ENCODE measurements at places on chromosomes 7 and 10.

DNA sequence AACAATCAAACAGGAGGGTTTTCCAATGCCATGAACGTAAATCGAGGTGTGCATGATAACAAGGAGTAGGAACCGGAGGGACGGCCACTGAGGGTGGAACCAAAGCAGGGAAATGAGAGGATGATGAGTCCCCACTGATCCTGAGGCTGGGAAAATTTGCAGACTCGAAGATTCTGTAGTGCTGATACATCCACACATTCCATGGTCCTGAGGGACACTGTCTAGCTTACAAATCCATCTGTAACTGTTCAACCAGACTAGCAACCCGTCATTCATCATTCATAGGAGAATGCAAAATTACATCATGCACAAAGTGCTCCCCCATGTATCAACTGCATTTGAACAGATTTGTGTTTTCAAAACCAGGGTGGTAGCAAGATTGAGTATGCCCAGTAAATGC is 189.7 kb downstream of the PTPRN2 start:
- no peak for DNase-seq

- no peak for DNase-seq
Observed at GRCh38 chr10:29685506-29685905, 50.7 kb upstream of the SVIL start.

- no peak for DNase-seq
Observed at GRCh38 chr10:114872519-114873087, 51.0 kb downstream of the FHIP2A start.

- DNase-seq, result no peak
Observed at GRCh38 chr10:78964274-78964951, 104.4 kb upstream of the ZMIZ1 start.

DNA sequence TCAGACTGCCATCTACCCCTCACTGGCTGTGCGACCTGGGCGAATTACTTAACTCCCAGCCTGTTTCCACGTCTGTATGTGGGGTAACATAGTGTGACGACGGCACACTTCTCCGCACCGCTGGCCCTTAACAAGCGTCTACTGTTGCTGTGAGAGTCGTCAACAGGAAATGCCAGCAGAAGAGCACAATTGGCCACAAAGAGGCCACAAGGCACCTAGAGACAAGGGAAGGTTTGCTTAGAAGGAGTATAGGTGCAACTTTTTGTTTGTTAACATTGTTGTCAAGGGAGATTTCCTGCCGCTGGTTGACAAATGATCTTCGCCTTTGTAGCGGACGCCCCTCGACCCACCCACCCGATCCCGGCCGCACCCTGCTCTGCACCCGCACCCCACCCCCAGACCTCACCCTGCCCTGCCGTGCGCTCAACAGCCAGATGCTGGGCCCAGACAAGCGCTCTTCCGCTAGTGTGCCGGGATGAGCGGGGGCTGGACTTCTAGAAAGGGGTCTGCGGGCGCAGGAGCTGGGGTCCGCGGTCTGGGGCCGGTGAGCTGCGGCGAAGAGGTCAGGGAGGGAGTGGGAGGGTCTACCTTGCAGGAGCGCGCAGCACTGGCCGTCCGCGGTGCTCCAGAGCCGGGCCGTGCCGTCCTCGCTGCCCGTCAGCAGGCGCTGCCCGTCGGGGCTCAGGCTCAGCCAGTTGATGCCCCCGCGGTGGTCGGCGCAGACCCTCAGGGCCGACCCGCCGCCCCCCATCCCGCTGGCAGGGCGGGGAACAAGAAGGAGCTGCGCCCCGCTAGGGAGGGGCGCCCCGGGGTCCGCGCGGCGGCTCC is 785 bp downstream of the WDR86 start:
- no peak for DNase-seq

DNA sequence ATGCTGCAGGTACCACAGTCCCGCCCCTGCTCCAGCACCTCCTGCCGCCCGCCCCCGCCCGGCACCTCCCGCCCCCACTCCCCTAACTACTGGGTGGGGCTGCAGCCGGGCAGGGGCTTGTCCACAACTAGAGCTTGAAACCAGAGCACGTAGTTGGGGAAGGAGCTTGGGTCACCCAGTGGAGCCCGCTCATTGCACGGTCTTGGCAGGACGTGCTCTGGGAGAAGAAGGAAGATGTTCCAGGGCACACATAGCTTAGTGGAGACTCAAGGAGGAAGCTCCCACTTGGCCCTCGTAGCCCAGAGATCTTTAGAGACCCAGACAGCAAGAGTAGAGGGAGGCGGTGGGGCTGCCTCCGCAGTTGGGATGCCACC is 692 bp downstream of the IGFBP1 start:
- DNase-seq, result no peak

DNA sequence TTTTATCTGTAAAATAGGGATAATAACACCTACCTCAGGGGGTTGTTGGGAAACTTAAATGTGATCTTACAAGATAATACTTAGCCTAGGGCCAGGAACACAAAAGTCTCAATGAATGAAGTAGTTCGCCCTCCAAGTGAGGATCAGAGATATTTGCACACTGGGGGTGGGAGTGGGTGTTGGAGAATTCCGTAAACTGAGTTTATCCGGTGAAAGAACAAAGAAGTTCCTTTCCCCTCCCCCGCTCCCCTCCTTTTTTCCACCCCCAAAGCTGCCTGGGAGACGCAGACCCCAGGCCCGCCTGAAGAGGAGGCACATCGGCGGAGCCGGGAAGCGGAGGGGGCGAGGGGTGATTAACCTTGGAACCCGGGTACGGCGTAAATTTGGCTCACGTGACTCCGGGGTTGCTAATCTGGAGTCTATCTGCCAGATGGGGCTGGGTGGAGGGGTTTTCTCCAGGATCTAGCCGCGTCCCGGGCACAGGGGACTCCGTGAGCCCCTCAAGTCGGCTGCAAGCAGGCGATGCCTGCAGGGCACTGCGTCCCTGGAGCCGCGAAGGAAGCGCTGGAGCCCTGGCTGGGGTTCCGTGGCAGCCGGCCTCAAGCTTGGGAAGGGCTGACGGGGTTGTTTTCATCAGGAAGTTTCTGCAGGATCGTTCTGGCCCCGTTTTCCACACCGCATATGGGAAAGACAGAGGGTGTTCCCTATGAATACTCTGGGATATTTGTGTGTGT is 1.4 kb upstream of the PODXL start:
- no peak for DNase-seq

DNA sequence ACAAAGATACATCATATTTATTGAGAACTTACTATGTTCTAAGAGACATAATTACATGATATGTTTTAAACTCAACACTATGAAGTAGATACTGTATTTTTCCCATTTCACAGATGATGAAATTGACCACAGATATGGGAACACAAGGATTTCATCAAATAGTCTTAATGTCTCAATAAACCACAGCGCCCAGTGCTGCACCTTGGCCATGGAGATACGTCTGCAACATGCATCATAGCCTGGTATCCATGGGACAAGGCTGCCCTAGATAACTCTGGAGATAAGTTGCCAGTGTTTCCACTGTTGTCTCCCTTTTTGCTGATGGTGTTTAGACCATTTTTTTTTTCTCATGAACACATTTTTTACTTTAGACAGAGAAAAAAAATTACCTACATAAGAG is 97.5 kb downstream of the GNAT3 start:
- no peak for DNase-seq

- DNase-seq, result no peak
Observed at GRCh38 chr7:82289889-82290288, 153.7 kb downstream of the CACNA2D1 start.

DNA sequence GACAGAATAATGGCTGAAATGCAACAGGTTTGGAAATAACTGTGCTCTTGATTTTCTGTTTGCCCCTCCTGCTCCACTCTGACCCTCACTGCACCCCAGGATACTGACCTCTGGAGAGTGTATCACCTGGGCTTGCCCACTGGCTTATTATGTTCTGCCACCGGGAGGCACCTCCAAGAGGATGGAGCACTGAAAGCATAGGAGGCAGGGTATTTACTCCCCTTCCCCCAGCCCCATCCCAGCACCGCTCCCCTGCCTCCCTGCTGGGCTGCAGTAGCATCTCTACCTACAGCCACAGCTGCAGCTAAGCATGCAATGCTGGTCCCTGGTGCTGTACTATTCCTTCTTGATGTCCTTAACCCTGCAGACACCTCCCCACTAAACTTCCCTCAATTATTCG is 26.4 kb downstream of the RAB11FIP2 start:
- no peak for DNase-seq

- DNase-seq, result no peak
Observed at GRCh38 chr7:27242555-27243339, at the start of gene EVX1. Gene EVX1, plus strand, starts transcription at chr7:27242802. Its CDS starts 229 bp downstream, at chr7:27243031.

- no peak for DNase-seq
Observed at GRCh38 chr7:2621061-2621828, 10.5 kb upstream of the TTYH3 start.

- no peak for DNase-seq
Observed at GRCh38 chr10:78459639-78460037, 426.0 kb downstream of the RPS24 start.

- no peak for DNase-seq
Observed at GRCh38 chr7:147941381-147941780, 649.2 kb upstream of the C7orf33 start.

- no peak for DNase-seq
Observed at GRCh38 chr10:71443676-71444075, 47.0 kb downstream of the CDH23 start.

DNA sequence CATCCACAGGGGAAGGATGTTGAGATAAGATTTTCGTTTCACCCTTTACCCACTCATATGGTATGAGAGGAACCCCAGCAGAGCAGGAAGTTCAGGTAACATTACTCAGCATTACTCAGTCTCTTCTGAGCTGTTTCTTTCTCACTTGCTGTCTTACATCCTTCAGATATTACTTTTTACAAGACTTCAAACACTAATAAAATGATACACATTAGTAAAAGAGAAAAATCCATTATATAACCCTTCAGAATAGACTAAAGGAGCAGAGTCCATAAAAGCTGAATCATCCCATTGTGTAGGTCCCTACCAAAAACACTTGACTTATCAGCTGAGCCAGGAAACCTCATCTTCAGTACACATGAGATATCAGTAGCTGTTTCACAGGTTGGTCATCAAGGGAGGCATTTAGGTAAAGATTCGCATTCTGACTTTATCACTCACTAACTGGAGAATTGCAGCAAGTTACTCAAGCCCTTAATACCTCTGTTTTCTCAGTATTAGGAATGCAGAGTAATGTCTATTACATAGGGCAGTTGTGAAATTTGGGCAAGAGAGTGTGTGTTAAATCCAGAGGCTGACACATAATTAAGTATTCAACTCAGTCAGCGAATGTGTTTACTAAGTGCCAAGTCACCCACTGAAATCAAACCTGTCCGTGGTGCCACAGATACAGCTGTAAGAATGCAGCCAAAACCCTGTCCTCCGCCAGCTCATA is 44.7 kb downstream of the KLF6 start:
- DNase-seq, result no peak

- DNase-seq, result no peak
Observed at GRCh38 chr10:25682203-25682851, 251.7 kb upstream of the MYO3A start.

GRCh38 chr7:445563-446288 is 73.9 kb downstream of the PDGFA start:
- DNase-seq, result no peak

DNA sequence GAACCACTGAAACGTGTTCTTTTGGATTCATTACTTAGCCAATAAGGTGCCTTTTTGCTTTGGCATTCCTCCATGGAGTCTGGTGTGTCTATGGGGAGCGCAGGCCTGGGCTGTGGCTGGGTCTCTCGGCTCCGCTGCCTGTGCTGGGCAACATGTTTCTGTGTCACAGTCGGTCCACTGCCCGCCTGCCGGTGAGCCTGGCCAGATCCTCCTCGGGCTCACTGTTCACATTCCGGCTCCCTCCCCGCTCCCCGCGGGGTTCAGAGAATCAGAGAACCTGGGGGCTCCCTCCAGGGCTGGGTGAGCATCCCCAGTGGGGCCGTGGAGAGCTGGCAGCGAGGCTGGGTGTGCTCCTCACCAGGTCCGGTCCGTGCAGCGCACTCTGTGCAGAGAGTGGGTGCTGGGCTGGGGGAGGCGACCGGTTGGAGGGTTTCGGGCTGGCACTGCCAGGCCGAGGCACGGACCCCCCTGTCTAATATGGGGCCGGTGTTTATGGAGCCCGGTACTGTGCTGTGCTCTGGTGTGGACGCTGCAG is 70.4 kb downstream of the INPP5A start:
- DNase-seq, result no peak

- DNase-seq, result no peak
Observed at GRCh38 chr10:67095531-67095930, 169.7 kb downstream of the LRRTM3 start.

DNA sequence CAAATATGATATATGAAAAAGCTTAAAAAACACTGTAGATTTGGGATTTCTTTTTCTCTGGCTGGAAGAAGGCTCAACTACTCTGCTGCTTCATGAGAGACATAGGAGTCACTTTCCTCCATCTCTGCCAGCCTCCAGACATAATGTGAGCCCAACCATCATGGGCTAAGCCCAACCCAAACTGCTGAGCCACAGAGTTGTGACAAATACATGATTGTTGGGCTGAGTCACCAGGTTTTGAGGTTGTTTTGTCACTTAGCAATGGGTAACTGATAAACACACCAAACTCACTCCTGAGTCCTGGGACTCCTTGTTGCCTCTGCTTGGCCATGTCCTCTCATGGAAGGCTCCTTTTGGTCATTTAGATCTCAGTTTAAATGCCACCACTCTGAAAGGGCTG is 381.8 kb upstream of the FZD8 start:
- no peak for DNase-seq

GRCh38 chr10:114767986-114768821 is 53.4 kb upstream of the FHIP2A start:
- no peak for DNase-seq
